ENCODE measurements at places on chromosomes 7 and 10.

GRCh38 chr10:13092291-13093102 is 7.5 kb upstream of the OPTN start:
- no peak for DNase-seq

- no peak for DNase-seq
These were observed 74.3 kb downstream of the SAMD9 start for GRCh38 chr7:93043385-93043985.

DNA sequence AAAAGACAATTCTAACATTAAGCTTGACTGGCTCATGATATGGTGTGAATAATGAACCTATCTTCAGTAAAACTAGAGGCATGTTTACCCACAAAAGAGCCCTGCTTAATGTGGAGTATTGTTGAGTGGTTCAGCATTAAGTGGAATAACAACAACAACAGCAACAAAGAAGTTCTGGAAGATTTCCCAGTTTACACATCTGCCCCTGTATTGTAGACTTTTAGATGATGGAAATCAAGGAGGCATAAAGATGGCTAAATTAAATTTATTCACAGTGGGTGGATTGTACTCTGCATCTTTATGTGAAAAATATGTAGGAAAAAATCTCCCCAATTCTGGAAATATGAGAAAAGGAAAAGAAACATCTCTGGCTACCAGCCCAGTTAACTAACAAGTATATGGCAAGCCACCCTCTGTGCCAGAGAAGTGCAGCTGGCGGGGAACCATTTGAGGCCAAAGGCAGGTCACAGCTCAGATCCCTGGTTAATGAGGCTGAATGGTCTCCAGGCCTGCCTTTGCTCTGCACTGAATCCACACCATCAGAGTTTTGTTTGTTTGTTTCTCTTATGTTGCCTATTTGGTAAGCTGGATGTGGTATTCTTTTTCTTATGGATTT is 186.0 kb downstream of the SEMA3D start:
- DNase-seq, result no peak

GRCh38 chr7:25495342-25496250 is 267.3 kb upstream of the NPVF start:
- no peak for DNase-seq

DNA sequence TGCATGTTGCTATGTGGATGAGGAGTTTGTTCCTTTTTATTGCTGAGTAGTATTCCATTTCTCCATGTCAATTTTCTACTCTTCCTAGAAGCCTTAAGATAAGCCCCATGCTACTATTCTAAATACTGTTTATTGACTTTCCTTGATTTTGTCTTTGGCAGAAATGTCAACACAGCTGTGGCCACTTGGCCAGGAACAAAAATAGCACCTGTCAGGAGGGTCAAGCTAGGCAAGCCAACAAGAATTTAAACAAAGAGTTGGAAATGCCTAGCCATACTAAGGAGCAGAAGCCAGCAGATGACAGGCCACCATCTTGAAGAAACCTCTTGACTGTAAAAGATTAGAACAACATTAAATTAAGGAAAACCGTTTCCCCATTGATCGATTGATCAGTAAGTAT is 34.7 kb downstream of the JAZF1 start:
- no peak for DNase-seq

DNA sequence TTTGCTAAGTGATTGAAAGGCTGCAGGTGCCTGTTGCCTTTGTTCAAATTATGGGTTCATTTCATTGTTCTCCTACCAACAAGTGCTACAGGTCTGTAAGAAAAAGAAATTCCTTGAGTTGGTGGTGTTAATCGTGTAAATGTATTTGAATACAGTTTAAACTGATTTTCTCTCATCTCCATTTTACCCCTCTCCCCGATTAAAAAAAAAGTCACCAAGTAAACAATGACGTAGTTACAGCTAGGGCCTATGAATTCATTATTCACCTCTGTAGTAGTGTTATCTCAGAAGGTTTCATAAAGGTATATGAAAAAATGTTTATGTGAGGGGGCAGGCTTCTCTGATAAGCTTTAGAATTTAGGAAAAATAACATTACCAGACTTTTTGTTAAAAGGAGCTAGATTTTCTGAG is 1.1 kb downstream of the REEP3 start:
- no peak for DNase-seq

DNA sequence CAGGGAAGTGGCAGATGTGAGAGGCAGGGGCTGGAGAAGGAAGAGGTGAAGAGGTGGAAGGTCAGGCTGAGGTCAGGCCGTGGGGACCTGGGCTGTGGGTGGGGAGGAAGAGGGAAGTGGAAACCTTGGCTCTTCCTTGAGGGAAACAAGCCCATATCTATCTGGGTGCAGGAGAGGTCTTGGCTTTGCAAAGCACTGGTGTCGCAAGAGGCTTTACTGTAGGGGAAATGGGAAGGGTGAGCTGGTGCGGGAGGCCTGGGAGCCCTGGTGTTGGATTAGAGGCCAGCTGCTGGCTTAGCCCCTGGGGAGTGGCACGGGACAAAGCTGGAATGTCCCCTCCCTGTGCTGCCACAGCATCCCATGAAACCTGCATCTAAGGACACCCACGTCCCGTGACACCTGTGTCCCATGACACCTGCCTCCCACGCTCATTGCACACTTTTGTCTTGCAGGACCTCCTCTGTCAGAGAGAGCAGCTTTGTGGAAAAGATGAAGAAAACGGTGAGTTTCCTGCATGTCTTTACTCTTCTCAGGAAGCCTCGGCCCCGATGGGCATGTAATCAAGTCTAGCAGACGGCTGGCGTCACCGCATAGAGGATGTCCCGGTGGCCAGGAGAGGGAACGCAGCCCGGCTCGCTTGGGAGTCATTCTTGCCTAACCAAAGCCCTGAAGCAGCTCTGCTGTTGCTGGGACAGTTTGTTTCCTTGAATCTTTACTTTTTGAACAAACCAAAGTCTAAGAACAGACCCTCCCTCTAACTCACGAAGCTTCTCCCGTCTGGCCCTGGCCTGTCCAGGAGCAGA is 22.2 kb downstream of the TMEM120A start:
- peak; percentile 23 for DNase-seq

DNA sequence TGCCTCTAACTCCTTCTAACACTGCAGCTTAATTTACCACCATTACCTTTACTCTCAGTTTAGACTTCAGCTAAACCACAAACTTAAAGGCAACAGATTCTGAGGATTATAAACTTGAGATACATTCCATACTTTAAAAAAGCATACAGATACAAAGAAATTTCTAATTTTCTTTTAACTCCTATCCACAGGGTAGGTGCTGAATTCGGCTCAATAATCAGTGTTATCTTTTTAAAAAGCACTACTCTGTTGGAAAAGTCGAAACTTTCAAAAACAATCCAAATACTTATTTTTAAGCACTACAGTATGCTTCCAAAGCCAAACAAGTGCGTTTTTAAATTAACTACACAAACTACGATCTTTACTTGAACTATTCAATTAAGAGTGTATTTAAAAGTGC is 1.0 kb downstream of the SMNDC1 start:
- no peak for DNase-seq

DNA sequence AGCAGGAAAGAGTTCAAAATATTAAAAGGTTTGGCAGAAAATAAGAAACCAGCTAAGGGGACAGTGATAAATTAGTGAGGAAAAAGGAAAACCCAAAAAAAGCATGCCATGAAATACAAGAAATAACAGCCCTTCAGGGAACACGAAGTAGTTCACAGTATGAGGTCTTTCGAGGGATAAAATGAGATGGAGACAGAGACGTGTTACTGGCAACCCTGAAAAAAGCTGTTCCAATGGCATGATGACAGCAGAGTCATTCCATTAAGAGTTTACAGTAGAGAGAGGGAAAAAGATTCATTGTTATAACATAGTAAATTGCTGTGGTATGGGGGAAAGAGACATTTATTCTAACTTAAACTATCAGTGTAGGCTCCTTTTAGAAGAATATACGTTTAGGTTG is 391.2 kb downstream of the ANKRD7 start:
- no peak for DNase-seq

GRCh38 chr7:145431834-145432233 is 596.0 kb upstream of the TPK1 start:
- no peak for DNase-seq

- DNase-seq, result no peak
These were observed 231.7 kb upstream of the CNTNAP2 start for GRCh38 chr7:145884716-145885514.

Measured in CD4-positive, alpha-beta T cell treated with Interferon gamma for 1 hour (primary cell).